ENCODE measurements at places on chromosomes 1 and 21.

- no peak for DNase-seq
Observed at GRCh38 chr1:204975021-204975420, 68.0 kb upstream of the CNTN2 start.

DNA sequence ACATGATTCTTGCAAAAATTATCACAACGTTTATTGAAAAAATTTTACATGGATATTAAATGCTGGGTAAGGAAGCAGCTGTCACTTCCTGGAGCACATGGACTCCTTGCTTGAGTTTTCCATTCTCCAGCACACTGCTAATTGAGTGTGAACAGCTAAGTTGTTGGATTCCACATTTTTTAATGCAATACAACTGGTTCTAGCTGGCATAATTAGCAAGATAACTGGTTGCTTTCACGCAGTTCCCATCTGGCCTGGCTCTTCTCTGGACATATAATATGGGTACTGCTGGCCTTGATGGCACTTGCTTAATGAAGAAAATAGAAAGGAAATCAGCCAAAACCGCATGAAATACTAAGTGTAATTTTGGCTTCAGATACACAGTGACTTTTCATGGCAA, 26.6 kb downstream of the RGS21 start:
- no peak for DNase-seq

- DNase-seq, result no peak
Observed at GRCh38 chr21:16279731-16280581, 550.2 kb downstream of the USP25 start.

- DNase-seq, result no peak
Observed at GRCh38 chr1:193489191-193489590, 302.8 kb upstream of the B3GALT2 start.

GRCh38 chr1:67795179-67795912, 37.9 kb downstream of the GNG12 start:
- DNase-seq, result no peak

- DNase-seq, result no peak
Observed at GRCh38 chr1:8020032-8020431, 6.1 kb downstream of the ERRFI1 start.

GRCh38 chr1:56517404-56518130, 61.8 kb downstream of the PLPP3 start:
- DNase-seq, result no peak

- no peak for DNase-seq
Observed at GRCh38 chr1:172344444-172344843, 76.0 kb upstream of the C1orf105 start.

DNA sequence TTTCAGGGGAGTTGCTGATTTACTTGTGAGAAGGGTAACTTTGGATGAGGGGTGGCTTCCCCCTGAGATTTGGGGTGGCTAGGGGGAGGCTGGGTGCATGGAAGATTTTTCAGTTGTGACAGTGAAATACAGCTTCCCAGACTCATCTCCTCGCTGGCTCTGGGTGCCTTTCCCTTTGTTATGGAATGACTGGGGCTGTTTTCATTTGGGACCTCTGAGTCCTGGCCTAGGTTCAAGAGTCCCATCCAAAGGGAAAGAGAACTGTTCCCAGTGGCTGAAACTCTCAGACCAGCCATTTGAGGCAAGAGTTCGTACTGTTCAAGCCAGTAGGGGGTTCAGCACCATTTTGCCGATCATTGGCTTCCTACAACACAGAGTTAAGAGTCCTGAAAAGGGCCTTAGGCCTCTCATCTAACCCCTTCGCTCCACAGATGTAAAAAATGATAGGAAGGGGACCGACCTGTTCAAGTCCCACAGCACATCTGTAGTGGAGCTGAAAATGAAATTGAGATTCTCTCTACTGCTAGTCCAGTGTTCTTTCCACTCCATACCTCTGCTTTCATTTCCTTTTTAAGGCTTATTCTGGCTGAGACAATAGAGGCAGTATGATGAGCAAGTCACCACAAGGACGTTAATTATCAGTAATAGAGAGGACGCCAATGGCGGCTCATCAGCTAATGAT, 958 bp downstream of the DDR2 start:
- DNase-seq, result no peak

DNA sequence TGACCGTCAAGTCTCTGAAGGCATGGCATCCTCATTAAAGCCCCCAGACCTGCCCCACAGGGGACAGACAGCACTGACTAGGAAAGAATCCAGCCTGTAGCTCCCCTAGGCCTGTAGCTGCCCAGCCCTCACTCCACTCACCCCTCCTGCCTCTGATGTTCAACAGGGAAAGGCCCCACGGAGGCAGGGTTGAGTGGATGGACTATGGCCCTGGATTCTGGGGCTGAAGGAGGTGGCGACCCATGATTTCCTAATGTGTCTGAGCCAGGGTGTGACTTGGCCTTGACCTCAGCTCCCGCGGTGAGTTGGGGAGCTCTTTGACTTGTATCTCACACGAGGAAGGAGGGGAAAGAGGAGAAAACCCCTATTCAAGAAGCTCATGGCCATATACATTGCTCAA, 238.5 kb upstream of the CSF3R start:
- DNase-seq, result no peak

GRCh38 chr21:45547545-45547900, 5.3 kb upstream of the SLC19A1 start:
- DNase-seq, result no peak

- no peak for DNase-seq
Observed at GRCh38 chr1:63618011-63618410, 24.8 kb downstream of the PGM1 start.

DNA sequence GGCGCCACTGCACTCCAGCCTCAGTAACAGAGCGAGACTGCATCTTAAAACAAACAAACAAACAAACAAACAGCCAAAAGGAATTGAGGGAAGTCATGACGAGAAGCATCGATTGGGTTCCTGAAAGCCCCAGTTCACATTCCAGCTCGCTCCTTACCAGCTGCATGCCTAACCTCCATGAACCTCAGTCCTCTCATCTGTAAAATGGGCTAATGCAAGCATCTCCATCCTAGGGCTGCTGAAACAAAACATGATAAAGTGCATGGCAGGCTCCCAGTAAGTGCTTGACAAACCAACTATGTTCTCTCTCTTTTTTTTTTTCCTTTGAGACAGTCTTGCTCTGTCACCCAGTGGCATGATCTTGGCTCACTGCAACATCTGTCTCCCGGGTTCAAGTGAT, 79.7 kb upstream of the DISP3 start:
- no peak for DNase-seq

DNA sequence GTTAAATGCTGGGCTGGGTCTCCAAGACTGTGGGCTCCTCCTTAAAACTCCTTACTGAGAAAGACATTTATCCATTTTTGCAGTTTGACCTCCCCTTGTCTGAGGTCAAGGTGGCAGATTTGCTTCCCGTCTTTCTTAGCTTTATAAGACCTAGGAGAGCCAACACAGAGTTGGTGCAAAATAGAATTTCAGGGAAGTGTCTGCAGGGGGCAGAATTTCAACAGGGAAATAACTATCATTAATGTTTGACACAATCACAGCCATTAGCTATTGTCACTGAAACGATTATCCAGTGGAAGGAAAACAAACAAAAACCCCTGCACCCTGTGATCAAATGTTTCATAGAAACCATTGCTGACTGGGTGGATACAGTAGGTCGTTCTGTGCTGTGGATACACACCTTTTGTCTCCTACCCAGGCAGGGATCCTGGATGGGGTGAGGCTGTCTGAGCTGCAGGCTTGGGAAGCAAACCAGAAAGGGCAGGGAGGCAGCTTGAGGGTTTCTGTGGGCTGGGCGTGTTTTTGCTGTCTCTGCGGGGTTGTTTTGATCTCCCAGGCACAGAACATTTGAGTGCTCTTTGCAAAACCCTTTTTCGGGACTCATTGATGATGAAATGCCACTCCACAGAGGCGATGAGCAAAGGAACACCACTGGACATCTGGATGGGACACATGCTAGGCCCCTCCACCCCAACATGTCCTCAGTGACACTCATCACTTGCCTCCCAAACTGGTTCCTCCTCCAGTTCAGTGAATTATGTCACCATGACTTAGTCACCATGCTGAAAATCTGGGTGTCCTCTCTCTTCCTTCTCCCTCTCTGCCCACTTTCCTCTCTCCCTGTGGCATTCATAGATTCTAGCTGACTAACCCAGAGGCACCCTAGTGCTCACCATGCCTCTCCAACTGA, 94.2 kb upstream of the SERBP1 start:
- DNase-seq, result no peak

GRCh38 chr21:34204481-34205439, 131.4 kb downstream of the MRPS6 start:
- no peak for DNase-seq

- no peak for DNase-seq
Observed at GRCh38 chr1:17135530-17135929, 16.3 kb upstream of the PADI2 start.

- no peak for DNase-seq
Observed at GRCh38 chr1:30611741-30612309, 111.6 kb downstream of the MATN1 start.

- no peak for DNase-seq
Observed at GRCh38 chr21:27649323-27649722, 682.4 kb upstream of the ADAMTS5 start.

- DNase-seq, result no peak
Observed at GRCh38 chr1:65250826-65251225, 58.5 kb upstream of the DNAJC6 start.

DNA sequence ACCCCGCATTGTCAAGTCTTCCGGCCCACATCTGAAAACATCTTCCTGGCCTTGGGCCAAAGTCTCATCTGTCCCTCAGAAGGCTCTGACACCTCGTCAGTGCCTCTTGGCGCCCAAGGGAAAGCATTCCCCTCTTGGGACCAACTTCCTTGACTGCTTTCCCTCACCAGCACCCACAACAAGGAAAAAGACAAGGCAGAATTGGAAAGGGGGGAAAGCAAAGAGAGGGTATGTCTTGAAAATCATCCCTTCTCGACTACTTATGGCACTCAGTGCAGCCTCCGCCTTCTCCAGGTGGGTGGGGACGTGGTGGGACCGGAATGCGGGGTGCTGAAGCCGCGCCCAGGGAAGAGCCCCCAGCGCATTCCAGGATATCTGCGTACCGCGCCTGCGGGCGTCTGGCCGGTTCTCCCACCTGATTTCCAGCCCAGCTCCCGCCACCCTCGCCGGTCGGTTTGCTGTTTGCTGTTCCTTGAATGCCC, 554 bp upstream of the SLC39A1 start:
- DNase-seq, result no peak

DNA sequence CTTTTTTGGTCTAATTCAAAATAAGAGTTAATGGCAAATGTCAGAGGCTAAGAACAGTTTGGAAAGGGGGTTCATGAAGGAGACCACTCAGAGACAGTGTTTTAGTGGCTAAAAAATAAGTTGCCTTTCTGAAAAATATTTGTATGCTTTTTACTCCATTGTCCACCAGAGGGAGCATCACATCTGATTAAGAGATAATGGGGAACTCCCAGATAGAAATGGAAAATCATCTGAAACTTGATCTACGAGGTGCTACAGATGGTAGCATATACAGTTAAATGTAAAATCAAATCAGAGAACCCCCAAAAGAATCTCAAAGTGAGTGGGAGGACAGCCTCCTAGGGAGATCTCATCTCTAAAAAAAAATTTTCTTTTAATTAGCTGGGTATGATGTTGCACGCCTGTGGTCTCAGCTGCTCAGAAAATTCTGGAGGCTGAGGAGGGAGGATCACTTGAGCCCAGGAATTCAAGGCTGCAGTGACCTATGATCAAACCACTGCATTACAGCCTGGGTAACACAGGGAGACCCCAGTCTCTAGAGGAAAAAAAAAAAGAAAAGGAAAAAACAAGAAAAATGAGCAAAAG, 9.7 kb downstream of the SMYD3 start:
- no peak for DNase-seq

DNA sequence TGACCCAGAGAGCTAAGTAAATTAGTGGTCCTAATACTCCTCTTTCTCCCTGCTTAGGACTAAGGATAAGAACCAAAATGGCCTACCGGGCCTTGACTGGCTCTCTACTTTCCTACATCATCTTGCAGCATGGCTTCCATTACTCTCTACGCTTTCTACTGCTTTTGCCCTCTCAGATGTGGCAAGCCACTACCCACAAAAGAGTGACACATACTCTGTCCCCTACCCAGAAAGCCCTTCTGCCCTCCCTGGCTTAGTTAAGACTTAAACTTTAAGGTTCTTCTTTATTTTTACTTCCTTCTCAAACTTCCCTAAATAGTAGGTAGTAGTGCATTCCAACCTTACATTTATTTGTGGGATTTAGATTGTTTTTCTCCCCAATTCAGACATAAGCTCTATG, 228.1 kb downstream of the TPR start:
- DNase-seq, result no peak

DNA sequence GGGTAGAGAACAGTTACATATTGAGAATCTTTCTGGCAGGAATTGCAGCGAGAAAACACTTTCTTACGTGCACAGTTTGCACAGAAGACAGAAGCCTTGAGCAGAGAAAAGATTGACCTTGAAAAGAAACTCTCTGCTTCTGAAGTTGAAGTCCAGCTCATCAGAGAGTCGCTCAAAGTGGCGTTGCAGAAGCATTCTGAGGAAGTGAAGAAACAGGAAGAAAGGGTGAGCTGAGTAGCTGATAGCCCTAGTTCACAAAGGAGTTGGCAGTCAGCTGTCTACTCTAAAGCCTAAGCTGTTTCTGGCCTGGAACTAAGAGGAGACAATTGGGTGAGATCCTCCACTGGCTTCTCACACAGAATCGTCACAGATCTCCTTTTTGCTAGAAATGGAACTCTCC, 20.3 kb upstream of the SH3BGRL3 start:
- DNase-seq, result no peak

GRCh38 chr1:184153731-184154130, 102.2 kb downstream of the TSEN15 start:
- DNase-seq, result no peak

- DNase-seq, result no peak
Observed at GRCh38 chr1:70892930-70893329, 154.7 kb downstream of the PTGER3 start.

DNA sequence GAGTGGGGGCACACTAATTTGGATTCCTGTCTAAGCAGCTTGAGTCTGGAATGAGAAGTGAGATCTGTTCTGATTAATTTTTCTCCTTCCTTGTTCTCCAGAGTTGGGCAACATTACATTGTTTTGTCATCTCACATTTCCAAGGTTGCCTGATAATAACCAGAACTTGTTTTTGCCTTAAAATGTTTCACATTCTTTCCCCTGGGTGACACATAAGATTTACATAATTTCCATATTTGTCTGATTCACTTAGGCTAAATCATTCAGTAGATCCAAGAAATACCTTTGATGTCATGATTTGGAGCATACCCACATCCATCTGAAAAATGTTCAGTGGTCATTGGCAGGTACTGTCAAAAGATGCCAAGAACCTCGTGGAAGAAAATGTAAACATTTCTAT, 60.3 kb downstream of the XCL2 start:
- DNase-seq, result no peak

- DNase-seq, result no peak
Observed at GRCh38 chr1:206676499-206676898, 8.2 kb upstream of the MAPKAPK2 start.

Measured in cortex of kidney (tissue), 1 donor.